Immature natural killer cell (primary cell): ENCODE measurements at places on chromosomes 13 and 19. TPM values are rescaled to one million over a fixed set of nuclear protein-coding genes. Genes with fewer than 3 reads are reported as not detected.
A peak's percentile ranks its signal among the peaks of the same experiment; 100 is the strongest.

DNA sequence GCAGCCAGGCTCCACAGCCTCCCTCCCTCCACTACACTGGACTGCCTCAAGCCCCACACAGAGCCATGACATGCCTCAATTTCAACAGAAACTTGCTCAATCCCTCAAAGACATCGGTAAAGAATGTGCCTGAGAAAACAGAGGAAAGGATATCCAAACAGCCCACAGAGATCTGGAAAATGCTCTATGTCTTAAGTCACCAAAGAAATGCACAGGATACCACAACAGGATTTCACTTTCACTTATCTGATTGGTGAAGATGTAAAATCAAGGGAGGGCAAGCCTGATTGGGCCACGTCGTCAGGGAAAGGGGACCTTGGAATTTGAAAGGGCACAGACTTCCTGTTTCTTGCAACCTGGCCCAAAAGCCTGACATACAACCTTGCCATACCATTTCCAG lies 14.2 kb downstream of the CACNA1A start:
- DNase-seq, result no peak

GRCh38 chr19:31350693-31351055 lies 1.4 kb upstream of the TSHZ3 start:
- peak; percentile 30 for DNase-seq

DNA sequence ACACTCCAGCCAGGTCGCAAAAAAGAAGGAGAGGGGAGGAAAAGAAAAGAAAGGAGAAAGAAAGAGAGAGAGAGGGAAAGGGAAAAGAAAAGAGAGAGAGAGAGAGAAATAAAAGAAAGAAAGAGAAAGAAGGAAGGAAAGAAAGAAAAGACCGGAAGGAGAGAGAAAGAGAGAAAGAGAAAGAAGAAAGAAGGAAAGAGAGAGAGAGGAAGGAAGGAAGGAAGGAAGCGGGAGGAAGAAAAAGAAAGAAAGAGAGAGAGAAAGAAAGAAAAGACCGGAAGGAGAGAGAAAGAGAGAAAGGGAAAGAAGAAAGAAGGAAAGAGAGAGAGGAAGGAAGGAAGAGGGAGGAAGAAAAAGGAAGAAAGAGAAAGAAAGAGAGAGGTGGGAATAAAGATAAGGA lies 320.8 kb downstream of the SHISA2 start:
- DNase-seq, result no peak

Gene HIPK4
- polyA plus RNA-seq, result 0.15 TPM

- DNase-seq, result no peak
Measured at GRCh38 chr19:55494172-55494761, 6.0 kb downstream of the SSC5D start.

DNA sequence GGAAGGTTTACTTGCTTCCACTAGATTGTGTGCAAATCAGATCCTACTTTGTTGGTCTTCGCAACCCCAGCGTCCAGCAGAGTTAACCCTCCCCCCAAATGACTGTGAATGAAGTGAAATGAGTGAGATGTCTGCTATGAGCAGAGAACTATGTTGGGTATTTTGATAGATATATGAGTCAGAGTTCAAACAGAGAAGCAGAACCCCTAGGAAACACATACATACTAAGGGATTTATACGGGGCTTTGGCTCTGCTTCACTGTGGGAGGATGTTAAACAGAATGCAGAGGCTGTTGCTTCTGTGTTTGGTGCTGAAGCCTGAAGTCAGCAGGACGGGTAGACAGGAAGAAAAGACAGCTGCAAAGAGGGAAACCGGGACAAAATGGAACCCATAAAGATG lies 197.0 kb downstream of the MZT1 start:
- no peak for DNase-seq

Gene ZNF582
- polyA plus RNA-seq, result 8.2 TPM

GRCh38 chr19:4913996-4914735 lies 4.9 kb downstream of the UHRF1 start:
- peak; percentile 16 for DNase-seq

- no peak for DNase-seq
Measured at GRCh38 chr19:13078897-13079541, 23.6 kb downstream of the LYL1 start.

Gene KCTD4
- not detected for polyA plus RNA-seq

DNA sequence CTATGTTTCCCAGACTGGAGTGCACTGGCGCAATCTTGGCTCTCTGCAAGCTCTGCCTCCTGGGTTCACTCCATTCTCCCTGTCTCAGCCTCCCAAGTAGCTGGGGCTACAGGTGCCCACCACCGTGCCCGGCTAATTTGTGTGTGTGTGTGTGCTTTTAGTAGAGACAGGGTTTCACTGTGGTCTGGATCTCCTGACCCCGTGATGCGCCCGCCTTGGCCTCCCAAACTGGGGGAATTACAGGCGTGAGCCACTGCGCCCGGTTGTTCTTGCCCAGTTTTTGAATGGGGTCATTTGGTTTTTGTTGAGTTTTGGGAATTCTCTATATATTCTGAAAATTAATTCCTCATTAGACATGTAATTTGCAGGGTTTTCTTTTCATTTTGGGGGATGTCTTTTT lies 238.4 kb upstream of the PRR20A start:
- no peak for DNase-seq
